Dorsolateral prefrontal cortex (tissue), 122 donors: ENCODE measurements at places on chromosomes 4 and X. TPM values are rescaled to one million over a fixed set of nuclear protein-coding genes. Genes with fewer than 3 reads are reported as not detected.

DNA sequence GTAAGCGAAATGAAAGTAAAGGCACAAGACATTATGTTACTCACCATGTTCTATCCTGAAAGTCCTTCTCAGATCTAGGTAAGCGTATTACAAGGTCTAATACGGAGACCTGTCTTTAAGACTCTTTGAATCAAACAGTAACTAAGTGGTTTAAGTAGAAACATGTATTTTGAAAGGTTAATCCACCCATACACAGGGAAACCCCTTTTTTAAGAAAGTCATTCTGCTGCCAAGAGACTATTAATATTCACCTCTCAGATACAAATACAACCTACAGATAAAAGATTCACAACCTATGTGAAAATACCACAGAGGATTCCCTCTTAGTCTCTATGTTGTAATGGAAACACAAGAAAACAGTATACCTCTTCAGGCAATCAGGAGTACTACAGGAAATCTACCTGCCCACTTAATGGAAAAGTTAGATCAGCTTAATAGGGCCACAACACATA, 63.2 kb upstream of the TNIP3 start:
- DNase-seq: no peak

DNA sequence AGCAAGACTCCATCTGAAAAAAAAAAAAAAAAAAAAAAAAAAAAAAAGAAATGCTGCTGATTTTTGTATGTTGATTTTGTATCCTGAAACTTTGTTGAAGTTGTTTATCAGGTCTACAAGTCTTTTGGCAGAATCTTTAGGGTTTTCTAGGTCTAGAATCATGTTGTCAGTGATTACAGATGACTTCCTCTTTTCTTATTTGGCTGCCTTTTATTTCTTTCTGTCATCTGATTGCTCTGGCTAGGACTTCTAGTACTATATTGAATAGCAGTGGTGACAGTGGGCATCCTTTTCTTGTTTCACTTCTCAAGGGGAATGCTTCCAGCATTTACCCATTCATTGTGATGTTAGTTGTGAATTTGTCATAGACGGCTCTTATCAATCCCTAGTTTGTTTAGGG, 334.4 kb downstream of the SPRY1 start:
- no peak for DNase-seq

The APOOL gene
- 31.8 TPM for total RNA-seq

GRCh38 chr4:20341134-20341738, 89.5 kb downstream of the SLIT2 start:
- no peak for DNase-seq

GRCh38 chr4:184906480-184907097, 80.8 kb upstream of the ACSL1 start:
- no peak for DNase-seq

The EDA gene
- total RNA-seq: 1.5 TPM

The TXK gene
- total RNA-seq: 4.5 TPM

GRCh38 chr4:79798047-79798446, 275.0 kb downstream of the ANTXR2 start:
- DNase-seq: no peak
